ENCODE measurements at places on chromosomes 3 and 15. TPM values are rescaled to one million over a fixed set of nuclear protein-coding genes. Genes with fewer than 3 reads are reported as not detected.

Gene KIF15
- 16.2 TPM for total RNA-seq

Gene ACTC1
- 42.5 TPM for total RNA-seq

- DNase-seq: no peak
- H3K36me3 ChIP-seq: no peaks in the 10 kb centered on the region
- no peak overlapping the region for H3K27ac ChIP-seq
- no peak overlapping the region for H3K4me3 ChIP-seq
Measured at GRCh38 chr15:70412794-70413193, 315.1 kb upstream of the TLE3 start.

- no peaks in the 10 kb centered on the region for H3K4me1 ChIP-seq
- no peak overlapping the region for H3K4me3 ChIP-seq
- no peak overlapping the region for H3K27ac ChIP-seq
- no peaks in the 10 kb centered on the region for H3K36me3 ChIP-seq
- peaks cover under 1% of the 10 kb centered on the region for H3K27me3 ChIP-seq
Measured at GRCh38 chr3:164673738-164674137, 404.6 kb downstream of the SI start.

- no peak overlapping the region for H3K4me3 ChIP-seq
- no peaks in the 10 kb centered on the region for H3K36me3 ChIP-seq
- peaks cover 4% of the 10 kb centered on the region for H3K4me1 ChIP-seq
- no peak overlapping the region for H3K27ac ChIP-seq
- DNase-seq: peak; percentile 40
Measured at GRCh38 chr3:96753124-96753523, 61.3 kb upstream of the EPHA6 start.

Gene MCTP2
- total RNA-seq: 9.2 TPM

Gene ACAD11
- 31.8 TPM for total RNA-seq

Gene TAGLN3
- total RNA-seq: 1.1 TPM
